AML-193 (cell line): ENCODE measurements at places on chromosomes 5 and 9.

- DNase-seq = no peak
These were observed 95.6 kb downstream of the MLLT3 start for GRCh38 chr9:20526500-20527319.

- no peak for DNase-seq
These were observed 559.6 kb upstream of the ACO1 start for GRCh38 chr9:31824860-31825259.

DNA sequence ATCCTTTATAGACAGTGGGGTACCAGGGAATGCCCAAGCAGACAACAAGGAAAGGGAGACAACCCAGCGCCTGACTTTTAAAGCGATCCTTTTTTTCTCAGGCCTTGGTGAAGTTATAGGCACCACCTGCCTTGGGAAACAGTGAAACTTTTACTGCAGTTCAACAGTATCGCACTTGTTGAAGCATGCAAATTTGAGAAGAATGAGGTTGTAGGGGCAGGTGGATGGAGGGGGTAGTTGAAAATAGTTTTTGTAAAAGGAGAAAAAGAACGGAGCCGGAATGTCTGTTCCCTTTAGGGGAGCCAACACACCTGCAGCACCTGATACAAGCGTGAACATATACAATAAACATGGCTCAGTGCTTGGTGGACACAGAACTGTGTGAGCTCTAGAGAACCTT, 190.2 kb upstream of the NR3C1 start:
- no peak for DNase-seq

DNA sequence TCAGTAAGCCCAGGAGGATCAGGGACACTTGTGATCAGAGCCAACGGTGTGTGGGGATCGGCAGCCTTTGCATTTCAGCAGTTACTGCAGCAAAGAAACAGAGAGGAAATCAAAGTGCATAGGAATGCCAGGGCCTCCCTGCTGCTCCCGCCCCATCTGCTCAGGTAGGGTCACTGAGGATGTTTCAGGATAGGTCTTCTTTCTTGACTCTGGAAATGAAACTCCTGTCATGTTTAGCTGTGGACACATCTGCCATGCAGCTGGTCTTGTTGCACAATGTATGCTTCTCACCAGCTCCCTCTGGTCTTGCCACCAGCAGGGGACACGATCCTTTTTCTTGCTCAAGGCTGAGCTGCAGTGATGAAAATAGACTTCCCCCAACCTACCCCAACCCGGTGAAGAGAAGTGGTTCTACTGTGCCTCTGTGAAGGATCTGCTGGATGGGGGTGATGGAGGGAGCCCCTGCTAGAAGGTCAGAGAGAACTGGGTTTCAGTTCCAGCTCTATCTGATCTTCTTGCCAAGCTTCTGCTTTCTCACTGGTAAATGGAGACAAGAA, 185.2 kb upstream of the KLF4 start:
- DNase-seq = no peak

- no peak for DNase-seq
These were observed 26.3 kb upstream of the GABRP start for GRCh38 chr5:170757182-170757601.

- DNase-seq = no peak
These were observed 46.2 kb upstream of the FBXW11 start for GRCh38 chr5:172052450-172053236.

DNA sequence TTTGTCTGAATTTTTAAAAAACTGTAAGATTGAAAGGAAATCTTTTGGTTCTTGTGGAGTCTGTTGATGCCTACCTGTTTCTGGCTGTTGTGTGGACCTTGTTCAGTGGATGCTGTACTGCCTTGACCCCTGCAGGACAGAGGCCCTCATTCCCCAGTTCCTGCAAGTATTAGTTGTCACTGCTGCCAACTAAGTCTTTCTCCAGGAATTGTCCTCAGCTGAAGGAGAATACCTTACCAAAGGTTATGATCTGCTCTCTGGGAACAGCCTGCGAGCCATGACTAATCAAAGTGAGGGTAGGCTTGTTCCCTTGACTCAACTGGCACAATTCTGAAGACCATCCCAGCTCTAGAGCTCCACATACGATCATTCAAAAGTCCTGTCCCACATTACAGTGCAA, 145.3 kb upstream of the FST start:
- peak; percentile 3 for DNase-seq

GRCh38 chr9:68778635-68779034, 73.6 kb downstream of the PIP5K1B start:
- DNase-seq = no peak
